ENCODE measurements at places on chromosomes 7 and 10.
A peak's percentile ranks its signal among the peaks of the same experiment; 100 is the strongest.

DNA sequence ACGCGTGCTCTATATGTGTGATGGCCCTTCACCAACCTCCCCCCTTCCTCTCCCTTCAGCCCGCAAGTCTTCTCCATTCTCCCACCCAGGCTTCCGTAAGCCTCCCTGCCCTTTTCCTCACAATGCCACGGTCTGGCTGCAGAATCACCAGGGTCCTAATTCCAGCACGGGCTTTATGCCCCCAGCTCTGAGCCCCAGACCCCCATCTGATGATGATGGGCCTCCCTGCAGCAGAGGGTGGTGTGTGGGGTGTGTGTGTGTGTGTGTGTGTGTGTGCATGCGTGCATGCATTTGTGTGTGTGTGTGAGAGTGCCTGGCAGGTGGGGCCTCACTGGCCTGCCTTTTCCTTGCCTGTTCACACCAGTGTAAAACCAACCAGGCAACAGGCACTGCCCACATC lies 109.9 kb downstream of the OAT start:
- DNase-seq = no peak

GRCh38 chr10:7610651-7611389 lies 55.9 kb downstream of the ITIH5 start:
- no peak for DNase-seq

- DNase-seq = no peak
These were observed 99.8 kb downstream of the SND1 start for GRCh38 chr7:127751490-127752448.

DNA sequence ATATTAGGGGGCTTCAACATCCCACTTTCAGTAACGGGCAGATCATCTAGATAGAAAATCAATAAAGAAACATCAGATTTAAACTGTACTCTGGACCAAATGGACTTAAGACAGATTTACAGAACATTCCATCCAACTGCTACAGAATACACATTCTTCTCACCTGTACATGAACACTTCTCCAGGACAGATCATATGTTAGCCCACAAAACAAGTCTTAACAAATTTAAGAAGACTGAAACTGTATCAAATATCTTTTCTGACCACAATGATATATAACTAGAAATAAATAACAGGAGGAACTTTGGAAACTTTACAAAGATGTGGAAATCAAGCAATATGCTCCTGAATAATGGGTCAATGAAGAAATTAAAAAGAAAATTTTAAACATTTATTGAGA lies 86.7 kb downstream of the MICU1 start:
- no peak for DNase-seq

DNA sequence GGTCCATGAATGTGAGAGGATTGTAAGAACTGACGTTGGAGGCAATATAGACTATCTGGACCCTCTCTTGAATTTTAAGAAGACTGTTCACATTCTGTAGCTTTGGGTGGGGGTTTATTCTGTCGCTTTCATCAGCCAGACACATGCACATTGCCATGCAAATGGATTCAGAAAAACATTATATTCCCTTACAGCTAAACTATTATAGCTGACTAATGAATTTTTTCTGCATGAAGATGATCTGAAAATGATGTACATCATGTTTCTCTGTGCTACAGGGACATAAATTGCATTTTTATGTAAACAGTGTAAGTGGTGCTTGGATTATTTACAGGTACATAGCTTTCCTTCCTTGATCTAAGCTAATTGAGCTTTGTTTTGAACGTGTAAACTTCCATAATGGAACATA lies 1.5 kb downstream of the MET start:
- no peak for DNase-seq

- no peak for DNase-seq
These were observed 11.3 kb upstream of the TOMM7 start for GRCh38 chr7:22833957-22834356.

DNA sequence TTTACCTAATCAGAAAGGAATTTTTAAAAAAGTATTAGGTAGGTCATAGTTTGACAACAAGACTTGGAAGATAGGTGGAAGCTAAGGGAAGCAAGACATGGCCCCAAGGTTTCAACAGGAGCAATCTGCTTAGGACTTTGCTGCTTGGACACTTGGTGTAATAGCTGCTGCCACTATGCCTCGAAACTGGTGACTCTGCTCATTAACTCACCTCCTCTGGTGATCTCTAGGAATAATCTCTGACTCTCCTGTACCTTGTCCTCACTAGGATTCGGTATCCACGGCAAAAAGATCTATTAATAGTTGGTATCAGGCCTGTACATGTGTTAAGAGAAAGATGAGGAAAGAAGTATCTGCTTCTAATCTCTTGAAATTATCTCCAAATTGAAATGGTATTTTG lies 53.1 kb downstream of the PTEN start:
- DNase-seq = no peak

- no peak for DNase-seq
These were observed 288.4 kb upstream of the LRRTM3 start for GRCh38 chr10:66637273-66638036.

GRCh38 chr10:98916526-98917125 lies 319.0 kb downstream of the HPSE2 start:
- no peak for DNase-seq

DNA sequence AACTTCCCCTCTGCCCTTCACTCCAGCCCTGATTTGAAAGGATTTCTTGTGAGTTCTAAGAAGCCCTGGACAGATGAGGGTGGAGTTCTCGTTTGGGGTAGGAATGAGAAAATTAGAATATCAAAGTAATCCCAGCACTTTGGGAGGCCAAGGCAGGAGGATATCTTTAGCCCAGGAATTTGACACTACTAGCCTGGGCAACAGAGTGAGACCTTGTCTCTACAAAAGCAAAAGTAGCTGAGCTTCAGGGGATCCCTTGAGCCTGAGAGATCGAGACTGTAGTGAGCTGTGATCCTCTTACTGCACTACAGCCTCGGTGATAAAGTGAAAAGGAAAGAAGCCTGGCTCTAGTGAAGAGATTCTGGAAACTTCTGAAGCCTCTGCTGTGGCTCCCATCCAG lies 76.2 kb downstream of the TET1 start:
- DNase-seq = no peak

DNA sequence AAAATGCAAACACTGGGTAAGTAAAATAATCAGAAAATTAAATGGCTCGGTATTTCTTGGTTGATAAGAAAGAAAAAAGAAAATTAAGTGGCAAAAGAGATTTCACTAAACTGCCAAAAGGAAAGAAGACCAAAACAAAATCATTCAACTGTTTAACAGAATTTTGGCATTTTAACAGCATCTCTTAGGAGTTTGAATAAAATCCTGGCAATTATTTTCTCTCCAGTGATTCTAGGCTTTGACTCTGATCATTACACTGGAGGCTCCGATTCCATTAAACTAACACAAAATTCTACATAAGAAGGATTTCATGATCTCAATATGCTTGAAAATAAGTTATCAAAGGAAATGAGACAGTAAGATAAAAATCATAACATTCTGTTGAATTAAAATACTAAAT lies 62.3 kb downstream of the ARHGAP21 start:
- no peak for DNase-seq

DNA sequence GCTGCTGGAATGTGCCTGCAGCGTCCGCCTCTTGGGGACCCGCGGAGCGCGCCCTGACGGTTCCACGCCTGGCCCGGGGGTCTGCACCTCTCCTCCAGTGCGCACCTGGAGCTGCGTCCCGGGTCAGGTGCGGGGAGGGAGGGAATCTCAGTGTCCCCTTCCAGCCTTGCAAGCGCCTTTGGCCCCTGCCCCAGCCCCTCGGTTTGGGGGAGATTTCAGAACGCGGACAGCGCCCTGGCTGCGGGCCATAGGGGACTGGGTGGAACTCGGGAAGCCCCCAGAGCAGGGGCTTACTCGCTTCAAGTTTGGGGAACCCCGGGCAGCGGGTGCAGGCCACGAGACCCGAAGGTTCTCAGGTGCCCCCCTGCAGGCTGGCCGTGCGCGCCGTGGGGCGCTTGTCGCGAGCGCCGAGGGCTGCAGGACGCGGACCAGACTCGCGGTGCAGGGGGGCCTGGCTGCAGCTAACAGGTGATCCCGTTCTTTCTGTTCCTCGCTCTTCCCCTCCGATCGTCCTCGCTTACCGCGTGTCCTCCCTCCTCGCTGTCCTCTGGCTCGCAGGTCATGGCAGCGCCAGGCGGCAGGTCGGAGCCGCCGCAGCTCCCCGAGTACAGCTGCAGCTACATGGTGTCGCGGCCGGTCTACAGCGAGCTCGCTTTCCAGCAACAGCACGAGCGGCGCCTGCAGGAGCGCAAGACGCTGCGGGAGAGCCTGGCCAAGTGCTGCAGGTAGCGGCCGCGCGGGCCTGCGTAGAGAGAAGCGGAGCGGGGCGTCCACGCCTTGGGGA lies 645 bp downstream of the SLC26A4 start:
- DNase-seq = no peak

DNA sequence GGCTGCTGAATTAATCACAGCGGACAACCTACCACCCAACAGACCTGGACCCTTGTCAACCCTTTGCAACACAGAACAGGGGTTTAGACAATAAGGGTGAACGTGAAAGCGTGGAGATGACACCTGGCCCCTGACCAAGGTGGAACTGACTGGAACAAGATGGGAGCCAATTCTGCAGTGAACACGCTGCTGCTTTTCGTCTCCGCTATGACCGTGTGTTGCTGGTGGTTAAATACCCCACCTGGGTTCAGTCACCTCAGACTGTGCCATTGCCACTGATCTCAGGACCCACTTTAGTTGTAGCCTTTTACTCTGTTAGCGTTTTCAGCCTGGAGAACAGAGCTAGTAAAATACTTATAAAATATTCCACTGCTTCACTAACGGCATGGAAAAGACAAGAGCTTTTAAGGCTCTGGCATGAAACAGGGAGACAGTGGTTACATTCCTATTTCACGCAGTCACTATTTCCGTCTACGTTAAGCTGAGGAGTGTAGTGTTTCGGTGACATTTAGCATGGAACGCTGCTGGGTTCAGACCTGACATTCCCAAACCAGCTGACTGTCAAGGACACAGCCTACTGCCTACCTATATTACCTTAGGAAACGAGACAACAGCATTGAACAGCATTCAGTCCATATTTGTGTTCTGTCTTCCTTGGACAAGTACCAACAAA lies 119.5 kb upstream of the PRSS1 start:
- DNase-seq = no peak

- no peak for DNase-seq
These were observed 129.6 kb downstream of the ATP6V0E2 start for GRCh38 chr7:150003304-150003810.

GRCh38 chr7:1361016-1361755 lies 98.1 kb downstream of the MICALL2 start:
- no peak for DNase-seq

- DNase-seq = no peak
These were observed 7.6 kb downstream of the MAPK8 start for GRCh38 chr10:48314107-48314506.

GRCh38 chr10:14588084-14588937 lies 186.4 kb downstream of the FAM107B start:
- no peak for DNase-seq

DNA sequence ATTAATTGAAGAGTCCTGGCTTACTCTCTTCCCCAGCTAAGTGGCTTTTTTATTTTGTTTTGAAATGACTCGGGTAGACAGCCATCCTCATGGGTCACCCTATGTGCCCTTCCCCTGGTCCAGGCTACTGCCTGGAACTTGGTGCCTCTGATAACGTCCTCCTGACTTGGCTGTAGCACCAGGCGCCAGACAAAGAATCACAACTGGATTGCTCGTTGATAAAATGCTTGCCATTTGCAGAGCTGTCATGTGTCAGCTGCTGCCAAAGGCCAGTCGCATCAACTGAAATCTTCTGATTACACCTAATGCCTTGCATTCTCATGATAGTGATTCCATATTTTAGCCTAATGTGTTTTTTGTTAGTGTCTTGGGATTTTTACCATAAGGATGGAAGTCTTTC lies 27.4 kb upstream of the ABLIM1 start:
- DNase-seq = no peak

- DNase-seq = no peak
These were observed 104.2 kb upstream of the CHST15 start for GRCh38 chr10:124197371-124198124.

DNA sequence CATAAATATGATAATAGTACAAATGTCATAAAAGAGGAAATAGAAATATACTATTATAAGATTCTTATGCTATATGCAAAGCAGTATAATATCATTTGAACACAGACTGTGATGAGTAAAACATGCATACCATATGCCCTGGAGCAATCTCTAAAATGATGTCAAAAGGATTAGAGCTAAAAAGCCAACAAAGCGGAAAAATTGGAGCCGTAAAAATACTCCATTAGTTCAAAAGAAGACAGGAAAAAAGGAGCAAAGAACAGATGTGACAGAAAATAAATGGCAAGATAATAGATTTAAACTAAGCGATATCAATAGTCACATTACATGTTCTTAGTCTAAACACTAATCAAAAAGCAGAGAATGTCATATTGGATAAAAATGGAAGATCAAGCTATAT lies 191.0 kb upstream of the PLPP4 start:
- no peak for DNase-seq

- DNase-seq = no peak
These were observed 342.7 kb downstream of the LRMDA start for GRCh38 chr10:75773813-75774782.

- DNase-seq = no peak
These were observed 54.7 kb downstream of the ARHGAP22 start for GRCh38 chr10:48550071-48550691.

GRCh38 chr7:96700516-96700915 lies 9.1 kb downstream of the SEM1 start:
- DNase-seq = no peak

DNA sequence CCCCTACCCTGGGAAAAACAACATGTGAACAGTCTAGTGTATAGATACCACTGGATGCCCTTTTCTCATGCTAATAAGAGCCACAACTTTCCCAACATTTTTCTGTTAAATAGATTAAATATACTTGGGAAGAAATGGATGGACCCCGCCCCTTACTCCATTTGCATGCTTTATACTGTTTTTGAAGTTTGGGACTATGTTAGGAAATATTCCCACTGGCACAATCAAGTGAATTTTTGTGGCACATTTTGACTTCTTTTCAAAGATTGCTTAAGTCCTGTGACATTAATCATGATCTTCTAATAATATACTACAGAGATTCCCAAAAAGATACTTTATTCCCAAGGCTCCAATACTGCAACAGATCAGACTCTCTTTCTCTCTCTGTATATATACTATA lies 216.6 kb downstream of the TWIST1 start:
- DNase-seq = no peak

- DNase-seq = no peak
These were observed 538.9 kb downstream of the INHBA start for GRCh38 chr7:41163991-41164390.

DNA sequence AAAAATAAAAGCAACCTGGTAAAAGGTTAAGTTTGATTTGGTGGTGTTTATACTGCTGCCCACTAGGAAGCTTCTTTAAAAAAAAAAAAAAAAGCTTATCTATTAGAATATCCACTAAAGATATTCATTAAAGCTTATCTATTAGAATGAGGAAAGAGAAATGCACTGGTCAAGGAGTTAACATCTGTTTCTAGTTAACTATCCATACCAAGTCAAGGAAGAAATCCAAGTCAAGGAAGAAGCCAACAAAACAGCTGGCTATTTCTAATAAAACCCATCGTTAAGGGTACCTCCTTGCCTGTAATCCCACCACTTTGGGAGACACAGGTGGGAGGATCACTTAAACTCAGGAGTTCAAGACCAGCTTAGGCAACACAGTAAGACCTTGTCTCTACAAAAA lies 82.6 kb downstream of the JMJD1C start:
- DNase-seq = no peak

GRCh38 chr10:132714096-132714985 lies 71.6 kb downstream of the NKX6-2 start:
- peak; percentile 31 for DNase-seq

- DNase-seq = no peak
These were observed 101.1 kb downstream of the PKD1L1 start for GRCh38 chr7:47847207-47847606.

- no peak for DNase-seq
These were observed 169.1 kb downstream of the LHFPL3 start for GRCh38 chr7:104497379-104497967.
